NCI-H460 (cell line): ENCODE measurements at places on chromosomes 6 and 20.
A peak's percentile ranks its signal among the peaks of the same experiment; 100 is the strongest.

GRCh38 chr20:14956026-14956425 lies 618.6 kb upstream of the FLRT3 start:
- DNase-seq, result peak; percentile 67

DNA sequence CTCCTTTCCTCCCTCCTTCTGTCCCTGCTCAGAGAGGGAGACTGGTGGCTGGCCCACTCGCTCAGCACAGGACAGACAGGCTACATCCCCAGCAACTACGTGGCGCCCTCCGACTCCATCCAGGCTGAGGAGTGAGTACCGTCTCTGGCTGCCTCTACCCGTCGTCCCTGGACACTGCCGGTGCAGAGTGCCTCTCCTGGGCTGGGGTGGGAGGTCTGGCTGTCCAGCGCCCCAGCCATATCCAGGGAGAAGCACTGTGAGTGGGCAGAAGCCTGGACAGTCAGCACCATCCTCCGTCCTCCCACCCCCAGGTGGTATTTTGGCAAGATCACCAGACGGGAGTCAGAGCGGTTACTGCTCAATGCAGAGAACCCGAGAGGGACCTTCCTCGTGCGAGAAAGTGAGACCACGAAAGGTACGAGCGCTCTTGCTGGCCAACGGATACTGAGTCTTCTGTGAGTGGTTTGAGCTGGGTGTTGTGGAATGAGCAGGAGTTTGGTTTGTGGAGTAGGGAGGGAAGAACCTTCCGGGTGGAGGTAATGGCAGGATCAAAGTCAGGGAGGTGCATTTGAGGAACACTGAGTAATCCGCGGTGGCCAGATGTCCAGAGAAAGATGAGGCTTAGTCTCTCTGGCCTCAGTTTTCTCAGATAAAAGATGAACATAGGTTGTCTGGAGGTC lies 48.1 kb downstream of the SRC start:
- no peak for DNase-seq

DNA sequence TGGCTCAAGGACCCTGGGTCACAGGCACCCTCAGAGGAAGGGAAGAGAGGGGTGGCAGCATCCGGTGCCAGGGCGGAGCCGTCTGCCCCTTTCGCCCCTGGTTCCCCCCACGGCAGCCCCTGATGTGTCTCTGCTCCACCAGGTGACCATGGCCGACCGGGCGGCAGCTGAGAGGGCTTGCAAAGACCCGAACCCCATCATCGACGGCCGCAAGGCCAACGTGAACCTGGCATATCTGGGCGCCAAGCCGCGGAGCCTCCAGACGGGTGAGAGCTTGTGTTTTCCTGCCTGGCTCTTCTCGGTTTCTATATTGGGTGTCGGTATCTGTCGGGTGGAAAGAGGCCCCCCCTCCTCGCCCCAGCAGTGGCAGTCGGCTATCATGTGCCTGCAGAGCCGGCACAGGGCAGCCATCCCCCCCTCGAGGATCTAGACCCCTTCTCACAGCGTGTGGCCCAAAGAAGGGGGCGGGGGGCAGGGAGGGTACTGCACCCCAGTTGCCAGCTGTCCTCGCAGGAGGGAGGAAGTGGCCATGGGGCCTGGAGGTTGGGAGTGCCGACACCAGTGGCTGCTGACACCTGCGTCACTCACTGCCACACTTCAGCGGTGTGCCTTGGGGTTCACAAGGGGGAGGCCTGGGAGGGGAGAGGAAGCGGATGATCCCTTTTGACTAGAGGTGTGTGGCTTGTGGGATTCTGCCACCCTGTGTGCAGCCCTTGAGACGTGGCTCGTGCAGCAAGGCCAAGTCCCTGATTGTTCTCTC lies 1.5 kb downstream of the RBM38 start:
- DNase-seq, result no peak

- DNase-seq, result no peak
Measured at GRCh38 chr20:21430020-21430419, 32.7 kb upstream of the NKX2-4 start.

GRCh38 chr20:10429443-10429981 lies 4.5 kb downstream of the MKKS start:
- no peak for DNase-seq

GRCh38 chr6:31172973-31173384 lies 2.5 kb upstream of the POU5F1 start:
- no peak for DNase-seq

DNA sequence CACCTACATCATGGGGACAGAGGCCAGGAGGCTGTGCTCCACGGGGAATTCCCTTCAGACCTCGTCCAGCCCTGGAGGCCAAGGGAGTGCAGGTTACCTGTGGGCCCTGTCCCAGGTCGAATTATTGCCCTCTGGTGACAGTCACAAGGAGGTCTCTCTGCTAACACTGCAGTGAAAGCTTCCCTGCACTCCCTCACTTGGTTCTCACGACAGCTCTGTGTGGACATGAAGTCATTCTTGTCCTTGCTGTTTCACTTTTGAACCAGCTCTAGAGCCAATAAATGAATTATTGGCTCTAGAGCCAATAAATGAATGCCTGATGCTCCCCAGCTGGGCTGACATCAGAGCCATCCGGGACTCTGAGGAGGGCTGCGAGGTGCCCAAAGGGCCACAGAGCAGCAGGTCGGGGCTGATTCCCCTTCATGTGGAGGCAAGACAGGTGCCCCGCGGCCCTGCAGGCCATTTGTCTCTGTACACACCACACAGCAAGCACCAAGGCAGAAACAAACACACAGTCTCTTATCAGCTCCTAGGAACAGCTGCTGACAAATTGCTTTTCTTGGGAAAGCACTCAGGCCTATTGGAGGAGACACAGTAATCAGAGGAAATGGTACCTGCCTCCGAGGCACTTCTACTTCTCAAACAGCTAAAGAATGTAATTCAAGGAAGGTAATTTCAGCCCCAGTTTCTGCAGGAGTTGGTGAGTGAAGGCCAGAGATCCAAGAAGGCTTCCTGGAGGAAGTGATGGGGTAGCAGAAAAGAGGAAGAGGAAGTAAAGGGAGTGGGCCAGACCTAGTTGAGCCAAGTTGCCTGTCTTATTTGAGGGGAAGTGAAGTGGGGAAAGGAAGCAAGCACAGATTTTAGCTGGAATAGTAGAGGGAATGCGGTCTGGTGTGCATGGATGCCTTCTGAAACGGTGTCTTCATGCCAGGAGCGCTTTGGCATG lies 27.5 kb upstream of the TBXT start:
- DNase-seq, result no peak

GRCh38 chr6:7896465-7896987 lies 14.1 kb downstream of the TXNDC5 start:
- DNase-seq, result no peak

DNA sequence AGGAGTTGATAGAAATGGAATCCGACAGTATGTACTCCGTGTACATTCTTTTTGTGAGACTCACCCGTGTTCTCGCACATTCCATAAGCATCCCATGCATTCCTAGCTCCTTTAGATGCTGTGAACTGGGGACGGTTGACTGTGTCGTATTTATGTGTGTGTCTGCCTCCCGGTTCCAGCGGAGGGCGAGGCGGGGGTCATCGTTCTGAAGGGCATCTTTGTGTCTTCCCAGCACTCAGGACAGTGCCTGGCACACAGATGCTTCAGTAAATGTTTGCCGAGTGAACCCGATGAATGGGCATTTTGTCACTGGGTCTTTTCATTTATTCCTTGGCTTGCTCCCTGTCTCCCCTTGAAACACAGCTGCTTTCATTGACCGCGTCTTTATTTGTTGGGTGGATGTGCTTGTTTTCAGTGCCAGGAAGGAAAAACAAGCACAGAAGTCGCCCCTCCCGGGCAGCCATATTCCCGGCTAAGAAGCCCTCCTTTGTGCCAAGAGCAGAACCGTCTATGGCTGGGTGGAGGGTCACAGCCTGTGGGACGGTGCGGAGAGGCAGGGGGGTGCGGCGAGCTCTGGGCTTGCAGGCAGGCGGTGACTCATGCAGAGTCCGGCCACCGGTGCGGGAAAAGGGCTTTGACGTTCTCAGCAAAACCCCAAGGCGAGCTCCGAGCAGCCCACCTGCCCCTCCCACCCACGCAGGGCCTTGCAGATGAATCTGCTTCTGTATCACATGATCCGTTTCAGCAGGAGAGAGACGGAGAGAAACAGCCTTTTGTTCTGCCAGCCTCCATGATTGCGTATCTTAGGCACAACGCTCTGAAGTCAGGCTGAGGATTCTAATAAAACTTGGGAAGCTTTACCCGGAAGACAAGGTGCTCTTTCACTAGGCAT lies 11.2 kb upstream of the PSMG4 start:
- DNase-seq, result no peak

DNA sequence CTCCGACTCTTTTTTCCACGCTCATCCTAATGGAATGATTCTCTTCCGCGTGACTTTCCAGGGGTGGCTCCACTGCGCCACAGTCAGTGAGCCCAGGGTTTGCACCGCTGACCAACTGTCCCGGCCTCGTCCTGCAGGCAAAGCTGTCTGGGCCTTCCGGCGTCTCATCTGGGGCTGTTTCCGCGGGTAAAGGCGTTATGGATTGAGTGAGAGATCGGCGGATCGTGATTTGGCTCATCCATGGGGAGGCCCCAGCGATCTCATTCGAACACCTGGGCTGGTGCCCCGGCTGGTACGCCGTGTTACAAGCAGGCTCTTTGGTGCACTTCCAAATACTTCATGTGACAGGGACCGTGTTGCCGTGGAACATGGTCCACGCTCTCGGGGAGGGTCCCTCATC lies 47.8 kb downstream of the KCNQ2 start:
- DNase-seq, result no peak

DNA sequence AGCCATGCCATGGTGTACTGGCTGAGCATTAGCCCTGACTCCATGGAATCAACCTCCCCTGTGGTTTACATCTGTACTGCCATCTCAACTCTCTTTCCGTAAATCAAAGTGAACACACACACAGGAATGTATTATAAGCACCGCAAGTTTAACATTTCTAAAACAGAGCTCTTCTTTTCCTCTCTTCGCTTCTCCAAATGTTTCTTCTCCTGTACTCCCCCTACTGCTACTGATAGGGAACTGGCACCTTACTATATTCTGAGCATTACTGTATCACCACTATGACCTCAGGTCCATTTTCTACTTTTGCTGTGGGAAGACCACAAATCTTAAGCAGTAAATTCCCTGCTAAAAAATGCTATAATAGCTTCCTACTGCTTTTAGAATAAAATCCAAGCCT lies 101.2 kb downstream of the NUS1 start:
- DNase-seq, result no peak

GRCh38 chr6:75852721-75853120 lies 103.7 kb downstream of the MYO6 start:
- peak; percentile 1 for DNase-seq

DNA sequence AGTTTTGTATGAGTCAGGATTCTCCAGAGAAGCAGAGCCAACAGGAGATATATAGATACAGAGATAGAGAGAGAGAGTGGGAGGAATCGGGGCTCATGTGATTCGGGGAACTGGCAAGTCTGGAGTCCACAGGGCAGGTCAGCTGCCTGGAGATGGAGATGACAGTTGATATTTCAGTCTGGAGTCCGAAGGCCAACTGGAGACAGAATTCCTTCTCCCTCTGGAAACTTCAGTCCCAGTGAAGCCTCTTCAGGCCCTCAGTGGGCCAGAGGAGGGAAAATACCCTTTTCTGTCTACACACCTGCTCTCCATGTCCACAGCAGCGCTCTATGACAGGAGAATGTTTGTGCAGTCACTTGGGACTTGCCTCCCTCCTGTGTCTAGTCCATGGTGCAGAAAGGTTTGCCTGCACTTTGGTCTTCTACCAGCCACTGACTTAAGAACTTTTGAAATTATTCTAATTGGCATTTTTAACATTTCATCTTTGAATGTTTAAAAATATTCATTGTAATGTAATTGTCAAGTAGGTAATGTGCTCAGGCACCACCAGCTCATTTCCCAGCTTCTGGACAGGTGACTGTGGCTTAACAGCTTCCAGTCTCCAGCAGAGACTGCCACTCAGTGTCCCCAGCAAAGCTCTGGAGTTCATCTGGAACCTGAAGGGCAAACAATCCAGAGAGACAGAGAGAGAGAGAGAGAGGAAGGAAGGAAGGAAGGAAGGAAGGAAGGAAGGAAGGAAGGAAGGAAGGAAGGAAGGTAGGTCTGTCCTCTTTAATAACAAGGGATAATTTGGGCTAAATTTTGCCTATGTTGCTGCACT lies 43.8 kb upstream of the AFDN start:
- no peak for DNase-seq

DNA sequence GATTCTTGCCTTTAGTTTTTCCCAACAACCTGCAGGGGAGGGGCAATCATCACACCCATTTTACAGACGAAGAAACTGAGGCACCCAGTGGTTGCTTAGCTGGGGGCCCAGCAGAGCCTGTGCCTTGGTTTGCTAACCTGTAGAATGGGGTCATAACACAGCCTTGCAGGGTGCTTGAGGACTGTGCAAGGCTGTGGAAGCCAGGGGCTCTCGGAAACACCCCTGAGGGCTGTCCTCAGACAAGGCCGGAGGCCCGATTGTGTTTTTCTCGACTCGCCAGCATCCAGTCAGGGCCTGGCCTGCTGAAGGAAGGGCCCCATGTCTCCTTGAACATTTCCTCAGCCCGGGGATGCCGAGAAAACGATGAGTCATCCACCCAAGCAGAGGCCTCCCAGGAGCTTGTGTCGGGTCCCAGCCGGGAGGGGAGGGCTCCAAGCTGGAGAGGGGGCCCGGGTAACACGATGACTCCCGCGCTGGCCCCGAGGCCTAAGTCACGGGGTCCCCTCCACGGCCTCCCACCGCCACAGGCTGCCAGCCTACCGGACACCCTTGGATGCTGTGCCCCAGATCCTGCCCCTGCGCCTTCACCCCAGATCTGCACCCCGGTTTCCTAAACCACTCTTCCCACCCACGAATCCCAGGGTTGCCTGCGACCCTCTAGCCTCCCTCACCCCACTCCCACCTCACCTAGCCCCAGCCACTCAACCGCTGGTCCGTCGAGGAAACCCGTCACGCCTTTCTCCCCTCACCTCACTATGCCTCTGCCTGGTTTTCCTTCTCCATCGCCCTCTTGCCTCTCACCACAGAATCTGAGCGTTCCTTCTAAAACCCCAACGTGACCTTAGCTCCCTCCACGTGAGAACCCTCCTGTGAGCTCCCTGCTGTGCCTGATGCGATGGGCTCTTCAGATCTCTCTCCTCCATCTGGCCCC lies 10.6 kb downstream of the NOL4L start:
- DNase-seq, result peak; percentile 33

- DNase-seq, result peak; percentile 4
Measured at GRCh38 chr6:46888031-46888430, 33.7 kb downstream of the ADGRF5 start.
